Karpas-422 (cell line): ENCODE measurements at places on chromosomes 6 and 20. TPM values are rescaled to one million over a fixed set of nuclear protein-coding genes. Genes with fewer than 3 reads are reported as not detected.
A peak's percentile ranks its signal among the peaks of the same experiment; 100 is the strongest.

WFDC12 gene
- not detected in 2 replicates for total RNA-seq

DNA sequence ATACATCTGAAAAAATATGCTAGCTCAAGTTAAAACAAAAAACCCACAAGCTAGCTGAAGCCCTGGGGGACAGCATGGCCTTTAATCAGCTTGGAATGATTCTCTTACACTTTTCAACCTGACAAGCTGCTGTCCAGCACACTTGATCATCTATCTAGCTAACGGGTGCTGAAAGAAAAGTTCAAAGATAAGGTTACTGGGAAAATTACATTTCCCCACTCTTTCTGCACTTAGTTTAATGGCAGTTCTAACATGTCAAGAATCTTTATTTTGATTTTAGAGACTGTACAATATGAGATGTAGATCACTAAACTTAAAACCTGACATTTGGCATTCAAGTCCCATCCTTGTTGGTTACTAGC is 53.4 kb downstream of the STK4 start:
- no peak for DNase-seq

DNA sequence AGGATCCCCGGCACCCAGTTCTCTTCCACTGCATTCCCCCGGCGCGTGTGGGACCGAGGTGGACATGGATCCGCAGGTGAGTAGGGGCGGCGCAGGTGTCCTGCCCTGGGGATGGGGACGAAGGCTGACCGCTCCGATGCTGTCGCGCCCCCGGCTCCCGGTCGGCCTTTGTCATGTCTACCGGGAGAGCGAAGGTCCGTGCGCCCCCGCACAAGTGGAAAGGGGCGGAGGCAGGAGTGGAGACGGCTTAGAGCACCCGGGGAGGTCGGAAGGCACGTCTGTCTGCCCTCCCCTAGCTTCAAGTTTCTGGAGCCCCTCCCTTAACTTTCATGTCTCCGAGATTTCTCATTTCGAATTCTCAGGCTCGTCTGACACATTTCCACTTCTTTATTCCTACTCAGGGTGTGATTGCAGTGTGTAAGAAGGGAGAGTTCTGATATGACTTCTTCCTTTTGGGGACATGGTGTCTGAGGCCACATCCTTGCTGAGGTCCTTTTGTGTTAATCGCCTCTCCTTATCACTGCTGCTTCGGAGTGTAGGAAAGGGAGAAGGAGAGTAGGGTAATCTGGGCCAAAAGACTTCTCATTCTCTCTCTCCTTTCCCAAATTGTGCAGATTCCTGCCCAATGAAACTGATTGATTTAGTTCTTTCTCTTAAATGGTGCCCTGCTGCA is 435 bp downstream of the KIFC1 start:
- peak; percentile 69 for DNase-seq

DNA sequence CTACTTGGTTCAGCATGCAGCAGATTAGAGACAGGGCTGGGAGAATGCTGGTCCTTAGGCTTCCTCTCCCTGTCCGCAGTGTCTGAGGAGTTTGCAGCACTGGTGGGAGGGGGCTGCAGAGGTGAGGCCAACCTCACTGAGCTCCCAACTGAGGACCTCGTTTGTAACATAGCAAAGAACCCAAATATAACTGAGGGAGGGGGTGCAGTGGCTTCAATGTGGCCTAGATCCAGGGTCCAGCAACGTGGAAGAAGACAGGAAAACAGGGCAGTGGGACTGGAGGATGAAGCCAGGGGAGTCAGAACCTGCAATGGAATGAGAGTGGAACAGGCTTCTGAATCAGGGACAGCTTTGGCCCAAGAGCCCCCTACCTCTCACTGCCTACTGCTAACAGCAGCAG is 84.3 kb upstream of the MAFB start:
- no peak for DNase-seq
